ENCODE measurements at places on chromosomes 2 and 18.

DNA sequence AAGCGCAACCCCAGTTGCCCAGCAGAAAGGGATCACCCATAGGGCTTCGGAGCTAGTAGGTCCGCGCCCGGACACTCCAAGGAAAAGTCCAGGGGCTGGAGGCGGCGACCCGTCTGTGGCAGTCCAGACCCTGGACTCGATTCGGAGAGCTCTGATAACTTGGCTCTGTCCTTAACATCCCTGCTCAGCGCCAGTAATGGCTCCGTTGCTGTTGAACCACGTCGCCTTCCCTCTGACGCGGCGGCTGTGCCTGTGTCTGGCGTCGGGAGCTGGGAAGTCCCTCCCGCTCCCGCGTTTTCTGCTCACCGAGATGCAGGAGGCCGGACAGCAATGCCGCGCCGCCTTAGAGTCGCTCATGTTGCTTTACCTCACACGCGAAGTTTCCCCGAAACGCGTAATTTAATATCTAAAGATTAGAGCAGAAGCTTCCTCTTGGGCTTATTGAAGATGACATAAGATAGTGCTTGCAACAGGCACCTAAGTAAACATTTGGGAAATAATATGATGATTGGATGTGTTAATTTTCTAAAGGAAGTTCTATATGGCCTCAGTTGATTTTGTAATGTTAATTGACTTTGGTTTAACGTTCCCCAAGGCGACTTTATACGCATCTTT, 1.3 kb upstream of the ZBTB14 start:
- peak; percentile 52 for DNase-seq

GRCh38 chr2:229170171-229170570, 100.9 kb downstream of the PID1 start:
- DNase-seq: no peak

DNA sequence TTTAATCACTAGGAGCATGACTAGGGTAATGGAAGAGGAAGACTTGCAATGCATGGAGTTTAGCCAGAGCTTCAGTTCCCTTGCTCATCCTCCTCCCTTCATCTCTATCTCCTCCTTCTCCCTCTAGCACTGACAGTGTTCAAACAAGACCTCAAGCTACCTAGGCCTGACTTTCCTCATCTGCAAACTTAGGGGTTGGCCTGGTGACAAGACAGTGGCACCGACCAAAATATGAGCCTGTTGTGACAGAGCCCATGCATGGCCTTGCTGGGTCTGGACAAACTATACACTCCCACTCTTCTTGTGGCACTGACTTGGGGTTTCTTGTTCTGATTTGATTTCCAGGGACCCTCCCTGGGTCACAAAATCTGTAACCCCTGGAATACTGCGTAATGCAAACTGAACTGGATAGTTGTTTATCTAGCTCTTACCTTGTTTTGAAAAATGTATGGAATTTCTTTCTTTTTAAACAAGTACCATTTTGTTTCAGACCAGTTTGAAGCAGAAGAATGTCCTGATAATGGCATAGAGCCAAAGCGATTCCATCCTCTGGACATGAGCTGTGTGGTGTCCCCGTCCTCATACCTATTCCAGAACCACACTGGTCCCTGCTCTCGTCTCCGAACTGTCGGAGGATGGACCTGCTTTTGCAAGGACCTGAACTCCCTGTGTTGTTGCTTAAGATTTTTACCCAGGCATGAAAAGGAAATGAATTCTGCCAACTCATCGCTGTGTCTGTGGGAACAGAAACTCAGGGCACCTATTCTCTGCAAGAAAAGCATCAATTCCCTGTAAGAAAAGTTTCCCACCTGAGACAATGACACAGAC, 33.4 kb upstream of the PPP4R1 start:
- no peak for DNase-seq

DNA sequence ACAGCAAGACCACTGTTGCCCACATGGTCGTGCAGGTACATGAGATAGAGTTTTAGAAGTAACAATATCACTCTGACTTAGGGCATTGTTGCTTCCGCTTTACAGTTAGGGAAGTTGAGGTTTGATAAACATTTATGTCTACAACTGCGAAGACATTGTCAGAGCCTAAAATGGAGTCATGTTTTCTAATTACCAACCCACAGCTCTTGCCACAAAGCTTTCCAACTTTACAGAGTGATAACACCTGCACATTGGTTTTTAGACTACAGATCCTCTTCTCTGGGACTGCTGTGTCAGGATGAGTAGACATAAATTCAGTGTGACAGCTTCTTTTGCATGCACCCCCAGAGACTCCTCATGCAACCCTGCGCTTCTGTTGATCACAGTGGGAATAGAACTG, 119.0 kb downstream of the FEZ2 start:
- no peak for DNase-seq

DNA sequence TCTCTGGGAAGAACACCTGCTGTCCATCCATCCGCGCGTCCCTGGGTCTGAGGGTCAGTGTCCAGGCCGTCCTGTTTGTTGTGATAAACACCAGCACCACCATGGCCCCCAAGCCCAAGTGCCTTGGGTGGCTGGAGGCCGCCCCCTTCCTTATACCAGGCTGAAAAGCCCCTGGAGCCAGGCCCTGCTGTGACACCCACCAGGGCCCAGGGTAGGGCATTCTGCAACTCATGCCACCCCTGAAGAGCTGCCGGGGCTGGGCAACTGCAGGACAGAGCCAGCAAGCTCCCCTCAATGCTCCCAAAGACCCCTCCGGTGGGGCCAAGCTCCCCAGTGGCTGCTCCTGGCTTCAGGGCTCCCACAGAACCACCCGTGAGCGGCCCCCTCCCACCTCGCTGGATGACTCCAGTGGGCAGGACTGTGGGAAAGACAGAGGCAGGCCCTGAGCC, 31.9 kb upstream of the SNED1 start:
- no peak for DNase-seq

GRCh38 chr2:152448606-152449005, 113.6 kb downstream of the FMNL2 start:
- DNase-seq: no peak

DNA sequence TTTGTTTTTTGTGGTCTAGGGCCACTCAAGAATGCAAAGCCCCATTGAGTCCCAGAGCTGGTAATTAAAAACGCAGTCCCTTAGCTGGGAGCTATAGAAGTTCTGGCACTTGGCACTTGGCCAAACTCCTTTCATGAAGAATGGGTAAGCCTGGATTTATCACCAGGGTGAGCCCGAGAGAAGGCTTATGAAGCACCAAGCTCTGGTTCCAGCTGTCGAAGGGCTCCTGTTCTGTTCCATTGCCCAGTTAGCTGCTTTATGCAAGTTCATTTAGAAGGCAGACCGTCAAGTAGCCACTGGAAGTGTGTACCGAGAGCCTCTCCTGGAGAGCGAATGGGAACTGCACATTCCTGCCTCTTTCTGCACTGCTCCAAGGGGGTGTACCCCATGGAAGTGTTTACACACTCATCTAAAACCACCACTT, 14.2 kb downstream of the ECEL1 start:
- DNase-seq: no peak

DNA sequence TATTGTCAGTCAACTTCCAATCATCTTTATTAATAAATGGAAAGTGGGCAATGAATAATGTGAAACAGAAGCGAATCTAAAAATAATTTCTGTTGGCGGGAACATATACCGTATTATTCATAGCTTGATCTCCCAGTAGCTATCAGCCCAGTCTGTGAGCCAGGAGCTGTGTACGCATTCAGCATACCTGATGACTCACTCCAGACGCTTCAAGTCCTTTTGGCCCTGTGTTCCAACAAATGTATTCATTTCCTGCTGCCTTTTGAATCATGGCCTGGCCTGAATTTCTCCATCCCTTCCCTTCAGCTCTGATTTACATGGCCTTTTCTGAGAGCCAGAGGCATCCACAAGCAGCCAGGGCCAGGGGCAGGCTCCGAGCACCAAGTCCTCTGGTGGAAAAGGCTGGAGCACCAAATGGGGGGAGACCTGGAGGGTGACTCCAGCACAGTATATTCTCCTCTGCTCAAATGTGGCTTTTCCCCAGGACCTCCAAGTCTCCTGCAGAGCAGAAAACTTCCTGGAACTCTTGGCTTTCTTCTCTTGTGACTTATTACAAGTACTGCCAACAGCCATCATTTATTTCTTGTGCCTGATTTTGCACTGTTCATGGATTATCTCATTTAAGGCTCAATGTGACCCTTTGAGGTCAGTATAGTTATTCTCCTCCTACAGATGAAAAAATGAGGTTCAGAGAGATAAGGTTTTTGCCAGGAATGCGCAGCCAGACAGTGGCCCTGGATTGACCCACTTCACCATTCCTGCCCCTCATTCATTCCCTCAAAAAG, 108.7 kb downstream of the EN1 start:
- no peak for DNase-seq

GRCh38 chr2:217356781-217357180, 496.9 kb upstream of the TNP1 start:
- no peak for DNase-seq

DNA sequence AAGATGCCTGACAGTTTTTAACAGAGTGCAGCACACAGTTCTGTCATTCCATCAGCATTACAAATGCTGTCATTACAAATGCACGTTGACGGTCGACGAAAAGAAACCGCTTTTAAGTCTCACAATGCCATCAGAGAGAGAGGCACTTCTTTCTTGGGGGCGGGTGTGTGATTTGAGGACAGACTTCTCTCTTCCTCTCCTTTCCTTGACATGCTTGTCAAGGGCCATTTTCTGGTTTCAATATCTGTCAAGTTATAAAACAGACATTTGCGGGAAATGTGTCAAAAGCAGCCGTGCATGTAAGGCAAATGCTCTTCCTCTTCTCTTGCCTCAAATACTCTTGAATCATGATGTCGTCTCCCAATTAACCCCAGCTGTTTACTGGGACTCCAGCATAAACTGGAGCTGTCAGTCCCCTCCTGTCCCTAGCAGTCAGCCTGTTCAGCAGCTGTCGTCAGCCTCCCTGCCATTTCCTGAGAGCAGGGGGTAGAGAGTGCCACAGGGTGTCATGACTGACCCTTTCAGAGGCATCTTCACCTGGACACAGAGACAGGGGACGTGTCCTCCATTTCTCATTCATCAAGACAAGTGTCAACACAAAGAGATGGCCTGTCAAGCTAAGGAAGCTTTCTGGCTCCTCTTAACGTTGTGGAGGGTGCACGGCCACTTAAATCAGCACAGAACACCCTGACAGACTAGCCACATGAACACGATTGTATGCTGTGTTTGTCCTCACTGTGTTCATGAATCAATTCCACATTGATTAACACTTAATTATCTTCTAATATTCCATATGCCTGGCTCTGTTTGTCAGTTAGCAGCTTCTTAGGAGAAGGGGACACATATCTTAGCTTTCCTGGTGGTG, 305.4 kb upstream of the RAB6C start:
- DNase-seq: no peak

DNA sequence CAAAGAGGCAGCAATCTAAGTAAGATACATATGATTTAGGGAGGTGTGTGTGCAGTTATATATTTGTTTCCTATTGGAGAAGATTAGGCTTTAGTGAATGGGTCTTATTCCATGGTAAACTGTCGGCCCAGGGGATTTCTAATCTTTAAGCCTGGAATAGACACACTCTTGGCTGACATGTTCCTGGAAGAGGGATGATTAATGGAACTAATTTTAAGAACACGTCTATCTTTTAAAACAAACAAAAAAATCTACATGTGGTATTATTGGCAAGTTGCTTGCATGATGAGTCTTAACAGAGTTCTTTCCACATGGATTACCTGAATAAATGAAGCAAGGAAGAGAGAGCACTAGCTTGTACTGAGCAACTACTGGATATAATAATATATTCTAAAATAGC, 114.2 kb upstream of the NT5C1B start:
- DNase-seq: no peak

- no peak for DNase-seq
Observed at GRCh38 chr2:14778015-14778414, 145.5 kb downstream of the LRATD1 start.

- no peak for DNase-seq
Observed at GRCh38 chr18:78983512-78983911, 3.9 kb downstream of the SALL3 start.

All from stimulated activated CD4-positive, alpha-beta T cell treated with anti-CD3 and anti-CD28 coated beads, Interleukin-12 subunit alpha, Interleukin-12 subunit beta, amount 100 ng/mL, for 24 hours (primary cell).